Cardiac muscle cell (in vitro differentiated cells and primary cell): ENCODE measurements at places on chromosomes 16 and 17.

GRCh38 chr16:74608944-74609343 is 2.0 kb upstream of the GLG1 start:
- DNase-seq = no peak

DNA sequence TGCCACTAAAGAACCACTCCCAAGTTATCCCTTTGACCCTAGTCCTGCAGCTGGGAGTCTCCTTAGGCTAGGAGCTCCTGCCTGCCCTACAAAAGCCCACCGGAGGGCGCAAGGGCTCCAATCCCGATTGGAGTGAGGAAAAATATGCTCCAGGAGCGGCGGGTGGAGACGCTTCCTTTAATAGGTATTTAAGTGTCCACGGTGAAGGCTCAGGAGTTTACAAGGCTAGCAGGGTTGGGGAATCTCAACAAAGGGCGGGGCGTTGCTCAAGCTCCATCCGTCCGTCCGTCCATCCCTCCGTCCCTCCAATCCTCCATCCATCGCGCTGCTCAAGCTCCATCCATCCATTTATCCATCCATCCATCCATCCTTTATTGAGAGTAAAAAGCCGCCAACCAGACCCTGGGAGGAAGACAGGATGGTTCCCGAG is 556 bp upstream of the SPNS1 start:
- peak; percentile 85 for DNase-seq

DNA sequence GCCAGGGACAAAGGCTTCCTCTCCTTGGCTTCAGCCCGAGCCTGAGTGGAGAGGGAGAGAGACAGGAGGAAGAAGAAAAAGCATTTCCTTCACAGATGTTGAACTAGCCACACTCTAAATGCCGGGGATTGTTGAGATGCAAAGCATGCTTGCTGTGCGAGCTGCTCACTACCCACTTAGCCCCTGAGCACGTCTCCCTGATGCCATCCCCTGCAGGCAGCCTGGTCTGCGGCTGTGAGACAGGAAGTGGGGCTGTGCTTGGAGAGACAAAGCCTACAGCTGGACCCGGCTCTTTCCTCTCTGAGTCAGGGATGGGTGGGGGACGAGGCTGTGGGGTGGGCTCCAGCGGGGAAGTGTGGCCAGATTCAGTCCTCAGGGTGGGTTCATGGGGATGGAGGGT is 13.7 kb downstream of the WNT9B start:
- DNase-seq = peak; percentile 23

DNA sequence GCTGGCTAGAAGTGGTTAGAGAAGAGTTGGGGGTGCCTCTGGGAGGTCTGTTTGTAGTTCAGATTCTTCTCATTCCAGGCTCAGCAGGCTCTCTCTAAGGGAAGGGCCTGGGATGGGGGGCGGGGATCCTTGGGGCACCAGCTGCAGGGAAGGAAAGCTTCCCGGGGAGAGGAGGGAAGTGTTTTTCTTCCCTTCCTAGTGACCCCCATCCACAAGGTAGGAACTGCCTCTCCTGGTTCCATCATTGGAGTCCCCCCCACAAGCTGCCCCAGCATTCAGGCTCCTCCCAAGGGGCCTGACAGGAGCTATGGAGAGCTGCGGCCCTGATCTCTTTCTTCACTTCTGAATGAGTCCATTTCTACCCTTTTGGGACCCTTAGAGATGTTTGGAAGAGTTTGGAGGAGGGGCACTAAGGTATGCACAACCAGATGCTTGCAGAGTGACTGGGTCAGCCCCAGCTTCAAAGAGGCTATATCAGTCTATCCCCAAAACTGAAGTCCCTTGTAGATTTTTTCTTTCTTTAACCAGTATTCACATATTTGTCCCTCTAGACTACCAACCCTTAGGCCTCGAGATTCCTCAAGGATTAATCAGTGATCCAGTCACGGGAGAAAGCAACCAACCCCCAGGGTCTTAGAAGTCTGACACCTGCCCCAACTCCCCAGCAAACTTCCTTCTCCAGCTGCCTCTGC is 13.9 kb upstream of the FZD2 start:
- peak; percentile 83 for DNase-seq

- no peak for DNase-seq
These were observed 9.6 kb downstream of the JPT2 start for GRCh38 chr16:1687427-1688316.

DNA sequence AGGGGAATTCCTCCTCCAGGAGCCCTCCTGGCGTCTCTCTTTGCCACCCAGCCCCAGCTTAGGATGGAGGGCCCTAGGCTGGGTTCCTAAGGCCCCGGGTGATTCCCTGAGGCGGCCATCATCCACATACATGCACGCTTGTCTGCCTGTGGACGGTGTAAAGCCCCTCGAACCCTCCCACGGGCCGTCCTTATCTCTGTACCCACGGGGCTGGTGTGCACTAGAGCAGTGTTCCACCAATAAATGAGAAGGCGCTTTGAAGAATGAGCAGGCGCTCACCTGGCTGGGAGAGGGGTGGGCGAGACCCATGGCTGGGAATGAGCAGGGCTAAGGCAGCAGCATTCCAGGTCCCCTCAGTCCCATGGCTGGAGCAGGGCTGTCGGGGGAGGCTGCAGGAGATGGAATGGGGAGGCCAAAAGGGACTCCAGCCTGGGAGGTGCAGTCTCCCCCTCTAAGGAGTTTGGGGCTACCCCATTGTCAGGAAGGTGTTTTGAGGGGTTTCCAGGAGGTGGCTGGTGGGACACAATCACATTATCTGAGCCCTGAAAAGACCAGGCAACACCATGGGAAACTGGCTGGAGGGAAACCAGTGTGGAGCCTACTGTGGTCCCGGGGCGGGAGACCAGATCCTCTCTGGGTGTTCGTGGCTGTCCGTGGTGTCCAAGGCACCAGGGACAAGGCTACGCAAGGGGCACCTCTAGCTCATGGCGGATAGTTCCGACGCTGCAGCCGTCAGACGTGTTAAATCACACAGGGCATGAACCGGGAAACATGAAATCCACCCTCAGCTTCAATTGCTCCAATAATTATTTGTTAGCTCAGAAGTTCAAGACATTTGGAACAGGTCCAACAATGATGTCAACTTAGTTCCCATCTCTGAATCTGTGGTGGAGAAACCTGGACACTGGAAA is 87.5 kb upstream of the DNAH17 start:
- peak; percentile 42 for DNase-seq

GRCh38 chr16:85416228-85417109 is 196.7 kb upstream of the GSE1 start:
- peak; percentile 47 for DNase-seq

DNA sequence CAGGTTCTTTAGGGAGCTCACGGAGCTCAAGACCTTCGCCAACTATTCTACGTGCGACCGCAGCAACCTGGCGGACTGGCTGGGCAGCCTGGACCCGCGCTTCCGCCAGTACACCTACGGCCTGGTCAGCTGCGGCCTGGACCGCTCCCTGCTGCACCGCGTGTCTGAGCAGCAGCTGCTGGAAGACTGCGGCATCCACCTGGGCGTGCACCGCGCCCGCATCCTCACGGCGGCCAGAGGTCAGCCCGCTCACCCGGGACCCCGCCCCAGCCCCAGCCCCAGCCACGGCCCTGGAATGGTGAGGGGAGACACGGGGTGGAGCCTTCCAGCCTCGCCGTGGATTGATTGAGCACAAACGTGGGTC is 13.5 kb downstream of the SARM1 start:
- DNase-seq = no peak

DNA sequence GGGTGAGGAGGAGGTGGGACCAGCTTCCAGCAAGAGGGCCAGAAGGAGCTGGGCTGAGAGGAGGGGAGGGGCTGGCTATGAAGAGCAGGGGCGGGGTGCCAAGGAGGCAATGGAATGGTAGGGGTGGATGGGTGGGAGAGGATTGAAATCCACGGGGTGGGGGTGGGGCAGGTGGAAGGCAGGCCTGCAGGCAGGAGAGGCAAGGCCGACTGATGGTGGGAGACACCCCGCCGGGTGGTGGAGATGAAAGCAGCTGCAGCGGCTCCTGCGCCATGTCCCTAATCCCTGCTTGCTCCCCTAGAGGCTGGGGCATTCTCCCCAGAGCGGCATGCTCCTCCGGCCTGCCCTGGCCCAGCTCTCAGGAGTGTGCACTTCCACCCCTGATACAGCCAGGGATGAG is 27.8 kb upstream of the TAC4 start:
- DNase-seq = no peak

GRCh38 chr16:73383195-73383987 is 335.5 kb upstream of the ZFHX3 start:
- no peak for DNase-seq

DNA sequence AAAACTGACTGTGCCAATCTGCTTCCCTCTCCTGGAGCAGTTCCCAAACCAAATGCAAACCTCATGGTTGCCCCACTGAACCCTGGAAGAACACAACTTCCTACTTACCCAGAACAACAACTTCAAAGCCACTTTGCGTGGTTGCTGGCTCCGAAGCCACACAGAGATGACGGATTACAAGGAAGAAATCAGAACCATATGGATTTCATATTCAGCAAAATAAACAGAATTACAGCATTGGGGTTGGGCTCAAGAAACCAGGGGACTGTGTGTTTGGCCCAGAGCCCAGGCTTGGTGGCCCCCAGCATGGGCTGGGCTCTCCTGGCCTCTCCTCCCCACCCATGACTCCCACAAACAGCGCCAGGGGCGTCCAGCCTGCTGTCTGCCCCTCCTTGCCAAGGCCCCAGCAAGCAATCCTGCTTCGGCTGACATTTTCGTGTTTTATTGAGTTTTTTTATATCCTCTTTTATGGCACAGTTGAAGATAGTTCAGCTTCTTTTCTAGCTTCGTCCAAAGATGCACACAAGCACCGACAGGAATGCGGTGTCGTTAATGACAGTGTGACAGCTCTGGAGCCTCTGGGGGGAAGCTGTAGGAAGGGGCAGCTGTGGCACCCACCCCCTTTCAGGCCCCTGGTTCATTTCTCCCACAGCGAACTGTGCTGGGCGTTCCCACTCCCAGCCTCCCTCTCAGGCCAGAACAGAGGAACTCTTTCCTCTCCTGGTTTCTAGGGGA is 137.1 kb downstream of the GAS7 start:
- peak; percentile 42 for DNase-seq

DNA sequence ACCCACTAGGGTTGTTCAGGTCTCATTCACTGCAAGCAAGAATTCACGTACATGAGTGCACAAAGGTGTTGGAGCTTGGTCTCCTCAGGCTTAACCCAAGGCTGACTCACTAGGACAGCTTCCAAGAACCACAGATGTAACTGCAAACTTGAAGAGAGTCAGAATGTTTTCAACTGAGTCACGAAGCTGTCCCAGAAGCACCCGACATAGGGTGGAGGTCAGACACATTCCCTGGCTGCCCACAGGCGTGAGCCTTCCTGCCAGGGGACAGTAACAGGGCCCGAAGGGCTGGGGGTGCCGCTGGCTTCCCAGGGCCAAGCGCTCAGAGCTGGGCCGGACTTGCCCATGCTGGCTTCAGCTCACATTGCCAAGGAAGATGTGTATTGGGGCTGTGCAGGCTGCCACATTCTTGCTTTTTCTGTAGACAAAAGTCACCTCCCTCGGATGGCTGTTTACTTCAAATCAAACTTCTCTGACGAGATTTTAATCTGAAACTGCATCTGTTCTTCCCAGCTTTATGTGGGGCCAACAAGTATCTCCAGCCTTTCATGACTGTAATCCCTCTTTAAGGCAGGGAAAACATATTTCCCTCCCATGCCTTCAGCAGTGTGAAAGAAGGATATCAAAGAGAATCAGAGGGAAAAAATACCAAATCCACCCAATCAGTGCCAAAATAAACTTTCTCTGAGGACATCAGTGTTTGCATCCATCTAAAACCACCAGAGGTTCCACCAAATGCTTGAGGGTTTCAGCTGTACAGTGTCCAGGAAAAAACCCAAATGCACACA is 14.3 kb downstream of the CMTM3 start:
- no peak for DNase-seq

- DNase-seq = no peak
These were observed 38.3 kb upstream of the NAT9 start for GRCh38 chr17:74814453-74814852.

GRCh38 chr17:75551266-75551665 is 25.8 kb downstream of the LLGL2 start:
- DNase-seq = no peak

DNA sequence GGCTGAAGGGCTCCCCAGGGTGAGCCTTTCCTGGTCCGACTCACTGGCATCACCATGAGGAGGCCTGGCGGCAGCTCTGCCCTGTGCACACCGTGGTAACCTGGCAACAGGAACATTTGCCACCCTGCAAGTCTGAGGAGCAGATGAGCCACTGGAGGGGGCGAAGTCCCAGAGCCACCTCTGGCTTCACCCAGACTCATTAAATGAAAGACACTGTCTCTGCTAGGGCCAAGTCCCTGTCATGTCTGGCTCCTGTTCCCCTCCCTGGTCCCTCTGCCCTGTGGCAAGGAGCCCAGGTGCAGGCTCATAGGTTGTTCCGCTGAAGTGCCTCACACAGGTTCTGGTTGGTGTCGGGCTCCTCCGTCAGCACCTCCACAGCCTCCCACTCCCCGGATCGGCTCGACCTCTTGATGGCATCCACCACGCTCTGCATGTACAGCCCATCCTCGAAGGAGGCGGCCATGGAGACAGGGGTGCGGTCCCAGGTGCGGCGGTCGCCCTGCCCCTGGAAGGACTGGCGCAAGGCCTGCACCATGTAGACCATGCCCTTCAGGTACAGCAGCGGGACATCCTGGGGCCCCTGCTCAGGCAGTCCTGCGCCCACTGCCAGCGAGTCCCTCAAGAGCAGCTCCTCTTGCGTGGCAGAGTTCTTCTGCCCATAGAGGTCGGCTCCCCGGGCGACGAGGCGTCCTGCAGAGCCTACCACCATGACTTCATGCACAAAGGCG is 8.4 kb downstream of the C16orf86 start:
- DNase-seq = no peak

DNA sequence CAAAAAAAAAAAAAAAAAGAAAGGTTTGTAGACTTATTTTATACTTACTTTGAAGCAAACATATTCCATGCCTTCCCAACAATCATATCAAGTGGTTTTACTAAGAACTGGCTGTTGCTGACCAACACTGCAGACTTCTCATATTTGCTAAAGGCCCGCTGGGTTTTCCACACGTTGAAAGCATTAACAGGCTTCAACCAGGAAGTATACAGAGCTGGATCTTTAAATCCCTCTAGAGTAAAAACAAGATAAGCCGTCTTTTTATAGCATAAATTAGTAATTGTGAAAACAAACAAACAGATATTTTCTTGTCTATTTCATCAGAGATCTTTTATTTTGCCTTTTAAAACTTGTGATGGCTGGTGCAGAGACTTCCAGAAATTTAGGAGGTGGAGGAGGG is 29.1 kb downstream of the TUBD1 start:
- DNase-seq = no peak

- no peak for DNase-seq
These were observed 118.0 kb upstream of the RPL38 start for GRCh38 chr17:74085434-74085833.

GRCh38 chr17:61380836-61381525 is 18.7 kb upstream of the TBX2 start:
- DNase-seq = no peak

DNA sequence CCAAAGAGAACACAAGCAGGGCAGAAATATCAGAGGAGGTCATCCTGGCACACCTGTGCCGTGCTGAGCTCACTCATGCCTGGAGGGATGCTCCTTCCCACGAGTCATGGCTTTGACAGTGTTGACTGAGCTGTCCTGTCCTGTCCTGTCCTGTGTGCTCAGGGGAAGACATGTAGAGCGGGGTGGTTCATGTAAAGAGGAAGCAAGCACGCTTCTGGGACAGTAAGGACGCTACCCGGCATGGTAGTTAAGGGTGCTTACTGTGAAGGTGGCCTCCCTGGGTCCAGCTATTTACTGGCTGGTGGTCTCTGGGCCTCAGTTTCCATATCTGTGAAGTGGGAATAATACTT is 398 bp downstream of the LGALS9 start:
- no peak for DNase-seq
